LNCaP clone FGC (cell line): ENCODE measurements at places on chromosomes 6 and 20.

DNA sequence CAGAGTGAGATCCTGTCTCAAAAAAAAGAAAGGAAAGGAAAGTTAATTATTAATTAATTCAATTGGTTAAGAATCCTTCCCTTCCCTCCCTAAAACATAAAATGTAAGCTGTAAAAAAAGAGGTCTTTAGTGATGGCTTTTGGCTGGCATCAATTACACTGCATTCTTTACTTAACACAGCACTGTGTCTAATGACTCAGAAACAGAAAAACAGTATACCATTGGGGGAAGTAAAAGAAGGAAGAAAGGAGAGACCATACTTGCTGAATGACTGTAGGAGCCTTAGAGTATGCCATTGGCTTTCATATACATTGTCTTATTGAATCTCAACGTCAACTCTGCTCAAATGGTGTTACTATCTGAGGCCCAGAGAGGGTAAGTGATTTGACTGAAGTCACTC is 18.3 kb upstream of the CITED2 start:
- DNase-seq = no peak

DNA sequence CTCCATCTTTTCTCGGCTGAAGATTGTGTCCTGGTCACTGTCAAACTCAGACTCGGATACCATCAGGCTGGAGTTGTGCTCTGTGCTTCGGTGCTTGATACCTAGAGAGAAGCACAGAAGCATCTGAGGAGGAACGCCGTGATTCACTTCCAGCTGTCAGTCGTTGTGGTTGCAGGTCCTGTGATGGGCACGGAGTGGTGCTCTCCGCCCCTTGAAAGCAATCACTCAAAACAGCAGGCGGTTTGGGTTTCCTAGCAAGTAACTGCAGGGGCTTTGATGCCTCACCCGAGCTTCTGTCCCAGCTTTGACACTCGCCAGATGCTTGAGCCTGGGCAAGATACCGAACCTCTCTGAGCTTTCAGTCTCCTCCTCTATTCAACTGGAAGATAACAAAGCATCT is 52.5 kb downstream of the ALDH5A1 start:
- no peak for DNase-seq

DNA sequence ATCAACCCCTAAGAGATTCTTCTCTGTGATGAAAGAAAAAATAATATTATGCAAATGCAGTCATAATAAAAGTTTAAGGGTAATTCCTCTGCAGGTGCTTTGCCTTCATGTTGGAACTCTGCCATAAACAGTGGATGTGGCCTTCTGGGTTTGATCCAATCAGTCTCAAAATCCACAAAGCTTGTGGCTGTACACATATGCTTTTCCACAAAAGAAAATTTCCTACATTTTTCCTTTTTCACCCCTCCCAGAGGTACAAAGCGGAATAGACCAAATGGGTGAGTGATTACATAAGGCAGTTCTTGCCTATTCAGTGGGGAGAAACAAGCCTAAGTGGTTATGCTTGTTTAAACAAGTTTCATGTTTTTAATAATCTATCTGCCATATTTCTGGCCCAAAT is 16.7 kb downstream of the CALHM5 start:
- DNase-seq = no peak

- no peak for DNase-seq
Measured at GRCh38 chr20:63325021-63325471, 32.1 kb downstream of the COL20A1 start.

DNA sequence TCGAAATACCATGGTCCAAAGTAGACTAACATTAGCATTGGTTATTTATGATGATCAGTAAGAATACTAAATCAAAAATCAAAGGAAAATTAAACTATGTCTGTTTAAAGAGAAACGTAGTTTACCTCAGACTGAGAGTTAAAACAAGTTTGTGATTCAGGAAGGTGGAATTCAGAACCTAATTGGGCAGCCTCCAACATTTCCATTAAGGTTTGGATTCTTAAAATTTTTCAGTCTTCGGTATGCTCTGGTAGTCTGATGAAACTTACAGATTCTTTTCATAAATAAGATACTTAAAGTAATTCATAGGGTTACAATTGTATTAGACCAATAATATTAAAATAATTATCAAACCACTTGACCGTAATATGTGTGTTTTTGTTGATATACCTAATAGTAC is 18.6 kb downstream of the HFE start:
- no peak for DNase-seq

DNA sequence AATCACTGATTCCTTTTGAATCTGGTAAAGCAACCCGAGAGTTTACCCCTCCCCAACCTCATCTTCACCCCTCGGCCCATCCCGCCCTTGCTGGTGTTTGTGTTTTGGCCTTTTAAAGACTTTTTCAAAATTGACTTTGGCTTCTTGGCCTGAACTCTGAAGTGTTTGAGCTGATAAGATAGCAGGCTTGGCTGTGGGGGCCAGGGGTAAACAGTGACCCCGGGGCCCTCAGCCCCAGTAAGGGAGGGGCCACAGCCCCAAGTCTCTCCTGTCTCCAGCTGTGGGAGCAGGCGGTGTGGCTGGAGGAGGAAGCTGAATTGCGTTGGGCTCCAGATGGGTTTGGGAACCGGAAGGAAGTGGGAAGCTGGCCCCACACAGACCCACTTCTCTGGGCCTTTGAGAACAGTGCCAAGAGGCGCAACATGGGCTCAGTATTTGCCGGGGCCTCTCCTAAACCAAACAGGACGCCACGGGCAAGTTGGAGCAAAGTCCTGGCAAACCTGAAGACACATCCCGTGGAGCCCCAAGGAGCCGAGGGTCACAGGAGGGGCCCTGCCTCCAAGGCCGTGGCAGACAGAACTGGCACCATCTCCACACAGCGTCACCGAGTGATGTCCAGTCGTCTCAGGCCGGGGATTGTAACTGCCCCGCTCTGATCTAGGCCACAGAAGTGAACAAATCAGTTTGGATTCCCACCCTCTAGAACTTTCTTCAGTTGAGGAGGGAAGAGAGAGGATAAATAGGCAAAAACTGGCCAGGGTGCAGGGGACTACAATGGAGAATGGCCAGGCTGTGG is 54.3 kb upstream of the PTPN1 start:
- no peak for DNase-seq

- no peak for DNase-seq
Measured at GRCh38 chr6:124679387-124679786, 282.9 kb upstream of the RNF217 start.

GRCh38 chr6:39553860-39554802 is 171.1 kb downstream of the KIF6 start:
- DNase-seq = no peak

- DNase-seq = no peak
Measured at GRCh38 chr6:169248521-169248971, 5.1 kb downstream of the THBS2 start.

DNA sequence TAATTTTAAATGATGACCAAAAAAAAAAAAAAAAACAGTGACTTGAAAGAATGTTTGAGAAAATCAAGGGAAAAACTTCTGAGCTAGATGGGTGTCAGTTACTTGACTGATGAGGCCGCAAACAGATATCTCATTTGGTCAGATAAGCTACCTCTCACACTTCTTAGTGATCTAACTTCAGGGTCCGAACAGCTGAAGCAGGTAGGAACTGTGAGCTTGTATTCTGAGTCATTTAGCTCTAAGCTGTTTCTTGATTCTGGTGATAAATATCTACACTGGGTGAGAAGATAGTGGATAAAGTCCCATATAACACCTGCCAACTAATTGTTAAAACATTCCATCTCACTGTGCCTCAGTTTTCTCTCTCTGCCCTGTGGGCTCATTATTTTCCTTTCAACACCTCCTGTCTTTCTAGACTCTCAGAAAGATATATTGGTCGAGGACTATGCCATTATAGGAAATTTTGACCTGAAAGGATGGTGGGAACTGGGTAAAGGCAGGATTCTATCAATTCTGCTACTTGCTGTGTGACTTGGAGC is 7.7 kb downstream of the KIF3B start:
- no peak for DNase-seq

- DNase-seq = no peak
Measured at GRCh38 chr6:125987026-125987617, 782 bp downstream of the TRMT11 start.

- no peak for DNase-seq
Measured at GRCh38 chr20:3407040-3407770, at the start of gene DNAAF9. Gene DNAAF9, minus strand, starts transcription at chr20:3407669. Its CDS starts 112 bp downstream, at chr20:3407557.
